Amniotic stem cell (primary cell): ENCODE measurements at places on chromosomes 12 and 14.

DNA sequence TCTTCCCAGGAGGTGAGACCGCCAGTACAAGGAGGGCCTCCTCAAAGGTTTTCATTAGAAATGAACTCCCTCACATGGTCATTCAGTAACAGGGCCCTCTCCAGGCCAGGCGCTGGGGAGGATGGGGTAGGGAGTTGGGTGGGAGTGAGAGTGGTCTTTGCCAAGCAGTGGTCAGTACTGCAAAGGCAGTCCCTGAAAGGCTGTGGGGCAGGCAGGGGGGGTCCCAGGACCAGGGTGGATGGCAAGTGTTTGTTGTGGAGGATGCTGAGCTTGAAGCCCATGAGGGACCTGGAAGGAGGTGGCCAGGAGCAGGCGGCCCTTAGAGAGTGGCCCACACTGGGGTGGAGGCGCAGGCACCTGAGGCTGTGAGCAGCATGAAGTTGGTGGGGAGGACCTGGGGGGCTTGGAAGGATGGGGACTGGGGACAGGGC, 26.1 kb downstream of the CEP170B start:
- no peak for DNase-seq

- DNase-seq = no peak
Measured at GRCh38 chr14:75876530-75876929, 105.3 kb downstream of the TGFB3 start.

GRCh38 chr14:24285351-24285750, 14.0 kb upstream of the RABGGTA start:
- no peak for DNase-seq

DNA sequence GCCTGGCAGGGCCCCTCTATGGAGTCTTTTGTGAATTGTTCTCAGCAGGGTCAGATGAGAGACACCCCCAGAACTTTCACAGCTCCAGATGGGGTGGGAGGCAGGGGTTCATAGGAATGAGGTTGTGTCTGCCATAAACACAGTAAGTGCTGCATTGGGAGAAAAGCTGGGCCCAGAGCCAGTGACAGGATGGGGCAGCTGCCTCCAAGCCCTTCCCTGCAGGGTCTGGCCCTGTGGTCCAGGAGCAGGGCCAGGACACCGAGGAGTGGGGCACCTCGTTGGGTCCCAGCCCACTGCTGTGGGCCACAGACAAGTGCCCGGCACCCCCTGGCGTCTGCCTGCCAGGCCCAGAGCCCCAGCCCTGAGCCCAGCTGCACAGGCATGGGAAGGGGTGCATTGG, 13.3 kb downstream of the INF2 start:
- DNase-seq = no peak

DNA sequence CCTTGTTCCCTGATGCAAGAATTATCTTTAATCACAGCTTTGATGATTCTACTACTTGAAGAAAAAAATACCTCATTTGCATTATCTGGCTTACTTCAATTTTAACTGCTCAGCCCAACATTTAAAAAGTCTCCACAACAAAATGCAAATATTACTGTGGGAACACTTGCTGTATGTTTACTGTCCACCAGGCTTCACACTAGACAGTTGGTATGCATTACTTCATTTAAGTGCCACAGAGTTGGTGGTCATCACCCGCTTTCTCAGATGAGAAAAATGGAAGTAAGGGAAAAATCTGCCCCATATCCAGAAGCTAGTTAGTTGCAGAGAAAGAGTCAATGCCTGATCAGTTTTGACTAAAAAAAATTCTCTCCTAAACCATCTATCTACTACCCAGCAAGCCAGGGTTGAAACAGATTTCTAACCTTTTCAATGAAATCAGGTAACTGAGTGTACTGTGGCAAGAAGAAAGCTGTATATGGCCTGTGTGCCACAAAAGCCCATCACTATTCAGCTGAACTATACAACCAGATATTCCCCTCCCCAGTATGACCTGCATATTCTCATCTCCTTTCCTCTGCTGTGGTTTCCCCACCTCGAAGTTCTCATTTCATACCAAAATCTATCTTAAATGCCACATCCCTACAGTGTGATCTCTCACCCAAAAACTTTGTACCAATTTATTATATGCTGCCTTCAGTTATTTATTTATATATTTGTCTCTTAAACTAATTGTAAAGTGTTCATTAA, 90.3 kb downstream of the ATP2B1 start:
- no peak for DNase-seq

DNA sequence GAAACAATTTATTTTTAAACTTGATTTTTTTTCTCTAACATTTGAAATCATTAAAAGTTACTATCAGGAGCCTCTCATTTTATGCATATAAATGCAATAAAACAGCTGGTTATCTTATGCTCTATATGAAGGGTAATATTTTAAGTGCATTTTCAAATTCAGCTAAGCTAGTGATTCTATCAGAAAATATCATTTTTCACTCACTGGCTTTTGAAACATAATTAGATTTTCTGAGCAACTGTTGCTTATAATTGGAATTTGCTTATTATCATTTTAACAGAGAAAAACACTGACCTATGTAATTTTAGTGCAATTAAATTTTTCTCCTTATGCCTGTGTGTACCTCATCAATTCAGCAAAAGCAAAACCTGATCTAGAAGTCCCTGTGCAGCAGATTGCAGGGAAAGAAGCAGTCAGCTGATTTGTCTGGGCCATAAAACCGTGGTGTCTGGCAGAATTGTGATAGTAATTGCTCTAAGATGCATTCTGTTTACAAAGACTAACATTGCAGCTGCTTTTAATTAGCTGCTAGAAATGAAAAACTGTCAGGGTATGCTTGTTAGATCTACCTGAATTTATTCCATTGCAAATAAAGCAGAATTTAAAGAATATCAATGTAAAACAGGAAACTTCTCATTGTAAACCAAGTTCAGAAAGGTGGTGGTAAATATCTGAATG, 75.0 kb downstream of the BICD1 start:
- DNase-seq = no peak

GRCh38 chr12:50597200-50598195, 92.7 kb downstream of the DIP2B start:
- DNase-seq = peak; percentile 49

GRCh38 chr12:94831081-94831751, 172.3 kb downstream of the NDUFA12 start:
- DNase-seq = no peak

GRCh38 chr14:69299286-69300035, 39.5 kb downstream of the GALNT16 start:
- no peak for DNase-seq

- no peak for DNase-seq
Measured at GRCh38 chr14:68694516-68695235, 98.2 kb downstream of the ZFP36L1 start.

DNA sequence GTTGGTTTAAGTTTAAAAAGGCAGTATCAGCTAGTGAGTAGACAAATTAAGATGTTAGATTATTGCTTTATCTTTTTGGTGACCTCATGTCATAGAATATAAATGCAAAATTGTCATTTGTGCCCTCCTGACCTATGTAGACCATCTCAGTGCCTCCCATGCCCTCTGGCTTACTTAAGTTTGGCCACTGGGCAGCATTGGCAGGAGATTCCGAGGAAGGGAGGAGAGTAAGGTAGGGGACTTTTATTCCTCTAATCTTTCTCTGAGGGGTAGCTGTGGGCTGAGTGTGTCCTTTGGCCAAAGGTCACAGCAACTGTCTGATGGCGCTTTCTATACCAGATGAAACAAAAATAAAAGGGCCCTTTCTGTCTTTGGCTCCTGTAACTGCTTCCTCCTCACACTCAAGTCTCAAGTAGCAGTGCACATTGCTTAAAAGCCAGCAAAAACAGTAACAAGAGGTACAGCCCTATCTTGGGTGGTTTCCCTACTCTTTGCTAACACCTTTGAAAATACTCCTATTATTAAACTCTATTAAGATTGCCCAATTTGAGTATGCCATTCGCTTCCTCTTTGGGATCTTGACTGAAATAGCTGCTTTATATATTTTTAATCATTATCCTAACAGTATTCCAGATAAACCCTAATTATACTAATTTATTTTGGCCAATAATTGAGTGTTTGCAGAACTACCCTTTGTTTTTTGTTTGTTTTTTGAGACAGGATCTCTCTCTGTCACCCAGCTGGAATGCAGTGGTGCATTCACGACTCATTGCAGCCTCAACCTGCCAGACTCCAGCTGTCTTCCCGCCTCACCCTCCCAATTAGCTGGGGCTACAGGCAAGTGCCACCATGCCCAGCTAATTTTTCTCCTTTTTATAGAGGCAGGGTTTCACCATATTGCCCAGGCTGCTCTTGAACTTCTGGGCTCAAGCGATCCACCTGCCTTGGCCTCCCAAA, 56.5 kb upstream of the KCNH3 start:
- DNase-seq = no peak
